GM23248 (cell line): ENCODE measurements at places on chromosomes 1 and 21.

DNA sequence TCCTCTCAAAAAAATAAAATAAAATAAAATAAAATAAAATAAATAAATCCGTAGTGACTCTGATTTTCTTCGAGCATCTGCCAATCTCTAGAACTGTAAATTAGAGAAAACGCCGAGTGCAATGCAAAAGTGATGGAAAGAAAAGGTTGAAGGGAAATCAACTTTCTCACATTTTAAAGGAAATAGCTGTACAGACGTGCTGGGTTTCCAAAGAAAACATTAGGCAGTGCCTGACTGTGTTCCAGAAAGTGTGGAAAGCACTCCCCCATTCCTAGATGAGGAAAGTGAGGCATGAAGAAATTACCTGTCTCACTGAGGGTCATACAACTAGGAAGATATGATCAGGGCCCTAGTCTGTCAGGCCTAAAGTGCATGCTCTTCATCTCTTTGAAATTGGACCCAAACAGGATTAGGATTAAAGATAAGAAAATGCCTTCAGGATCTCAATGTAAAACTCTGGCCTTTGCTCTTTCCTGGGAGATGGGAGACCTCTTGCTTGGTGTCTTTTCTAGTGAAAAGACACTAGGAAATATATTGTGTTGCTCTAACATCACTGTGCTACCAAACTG, 1.8 kb upstream of the PTPN14 start:
- DNase-seq: no peak

- DNase-seq: peak; percentile 64
Measured at GRCh38 chr1:65458730-65459396, 38.4 kb downstream of the LEPR start.

GRCh38 chr1:97351846-97352245, 569.0 kb downstream of the DPYD start:
- no peak for DNase-seq

DNA sequence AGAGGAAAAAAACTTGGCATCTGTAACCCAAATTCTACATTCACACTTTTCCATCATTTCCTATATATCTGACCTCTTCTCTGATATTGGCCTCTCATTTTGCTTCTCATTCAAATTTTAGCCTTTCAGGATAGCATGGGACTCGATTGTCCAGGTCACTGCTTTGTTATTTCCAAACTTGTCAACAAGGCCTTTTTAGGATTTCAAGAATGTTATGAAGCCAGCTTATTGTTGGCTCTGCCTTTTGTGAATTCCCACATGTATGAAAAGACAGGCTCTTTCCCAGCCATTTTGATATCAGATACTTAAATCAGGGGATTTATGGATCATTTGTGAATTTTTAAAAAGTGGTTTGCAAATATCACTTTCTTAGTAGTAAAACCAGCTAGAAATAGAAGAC, 663.5 kb downstream of the NCAM2 start:
- no peak for DNase-seq

- no peak for DNase-seq
Measured at GRCh38 chr1:39877231-39877778, 6.0 kb downstream of the TRIT1 start.

- peak; percentile 44 for DNase-seq
Measured at GRCh38 chr21:41166884-41167283, 1.1 kb upstream of the BACE2 start.

- DNase-seq: peak; percentile 91
Measured at GRCh38 chr1:10730985-10731384, 65.5 kb downstream of the CASZ1 start.

DNA sequence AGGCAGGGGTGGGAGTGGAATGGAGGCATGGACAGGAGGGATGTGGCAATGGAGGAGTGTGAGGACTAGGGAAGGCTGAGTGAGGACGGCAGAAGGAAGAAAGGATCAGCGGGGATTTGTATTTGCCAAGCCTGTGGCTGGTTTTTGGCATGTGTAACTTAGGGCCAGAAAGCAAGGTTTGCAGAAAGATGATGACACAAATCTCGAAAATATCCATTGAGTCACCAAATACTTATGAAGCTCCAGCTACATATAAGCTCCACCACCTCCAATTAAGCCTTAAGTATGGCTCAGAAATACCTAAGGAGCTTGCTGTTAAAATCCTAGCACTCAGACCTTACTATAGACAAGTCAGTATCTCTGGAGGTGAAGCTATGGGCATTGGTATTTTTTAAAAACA, 90.1 kb downstream of the OMA1 start:
- peak; percentile 77 for DNase-seq

GRCh38 chr1:228988664-228989063, 253.4 kb downstream of the RHOU start:
- peak; percentile 8 for DNase-seq

- DNase-seq: no peak
Measured at GRCh38 chr1:236951672-236952071, 52.6 kb downstream of the MT1HL1 start.

- DNase-seq: peak; percentile 78
Measured at GRCh38 chr1:27572679-27573426, 31.1 kb downstream of the AHDC1 start.

DNA sequence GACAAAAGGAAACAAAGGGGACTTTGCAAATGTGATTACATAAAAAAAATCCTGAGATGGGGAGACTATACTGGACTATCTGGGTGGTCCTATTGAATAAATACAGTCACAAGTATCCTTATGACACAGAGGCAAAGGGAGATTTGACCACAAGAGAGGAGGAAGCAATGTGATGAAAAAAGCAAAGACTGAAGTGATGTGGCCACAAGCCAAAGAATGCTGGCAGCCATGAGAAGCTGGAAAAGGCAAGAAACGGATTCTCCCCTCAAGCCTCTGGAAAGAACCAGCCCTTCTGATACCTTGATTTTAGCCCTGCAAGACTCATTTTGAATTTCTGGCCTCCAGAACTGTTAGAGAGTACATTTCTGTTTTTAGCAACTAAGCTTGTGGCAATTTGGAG, 36.4 kb downstream of the OLFML2B start:
- no peak for DNase-seq

GRCh38 chr1:39540504-39541031, 36.0 kb downstream of the PABPC4 start:
- peak; percentile 29 for DNase-seq

GRCh38 chr1:89719502-89720306, 86.8 kb downstream of the LRRC8C start:
- DNase-seq: peak; percentile 43

DNA sequence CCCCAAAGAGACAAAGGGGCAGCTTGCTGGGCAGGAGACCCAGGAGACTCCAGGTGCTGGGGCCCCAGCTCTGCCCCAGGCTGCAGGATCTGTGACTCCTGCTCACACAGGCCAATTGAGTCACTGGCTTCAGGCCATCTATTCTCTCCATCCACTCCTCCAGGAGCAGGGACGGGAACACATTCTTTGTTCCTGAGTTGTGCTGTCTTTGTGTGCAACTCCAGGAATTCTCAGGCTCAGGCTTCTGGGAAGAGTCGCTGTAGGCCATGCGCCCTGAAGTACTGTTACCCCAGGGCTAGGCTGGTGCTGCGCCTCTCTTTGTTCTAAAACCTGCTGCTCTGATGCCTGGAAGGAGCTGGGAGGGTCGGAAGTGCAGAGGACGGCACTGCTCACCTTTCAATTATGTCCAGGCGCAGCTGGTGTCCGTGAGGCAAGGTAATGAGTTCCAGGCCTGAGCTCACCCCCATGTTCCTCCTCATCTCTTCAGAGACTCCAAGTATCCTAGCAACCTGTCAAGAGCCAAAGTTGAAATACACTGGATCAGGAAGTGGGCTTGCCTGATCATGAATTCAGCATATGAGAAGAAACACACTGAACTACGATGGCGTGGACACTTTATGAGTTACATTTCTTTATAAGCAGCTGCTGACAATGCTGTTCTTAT, 105.9 kb downstream of the BCAR3 start:
- DNase-seq: no peak

DNA sequence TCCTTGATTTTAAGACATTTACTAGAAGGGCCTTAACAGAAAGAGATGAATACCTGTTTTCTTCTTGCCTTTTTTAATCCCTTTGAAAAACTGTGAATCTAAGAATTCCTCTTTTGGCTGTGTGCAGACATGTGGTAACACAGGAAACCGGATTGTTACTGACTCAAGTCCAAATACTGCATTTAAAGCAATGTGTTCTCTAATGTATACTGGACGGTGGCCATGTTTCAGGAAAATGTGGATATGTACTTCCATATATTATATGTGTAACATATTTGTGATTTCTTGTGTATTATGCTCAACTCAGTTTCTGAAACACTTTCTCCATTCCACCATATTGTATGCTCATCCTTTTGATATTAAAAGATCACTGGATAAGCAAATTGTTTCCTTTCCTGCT, 185.1 kb downstream of the LRRC7 start:
- DNase-seq: no peak

DNA sequence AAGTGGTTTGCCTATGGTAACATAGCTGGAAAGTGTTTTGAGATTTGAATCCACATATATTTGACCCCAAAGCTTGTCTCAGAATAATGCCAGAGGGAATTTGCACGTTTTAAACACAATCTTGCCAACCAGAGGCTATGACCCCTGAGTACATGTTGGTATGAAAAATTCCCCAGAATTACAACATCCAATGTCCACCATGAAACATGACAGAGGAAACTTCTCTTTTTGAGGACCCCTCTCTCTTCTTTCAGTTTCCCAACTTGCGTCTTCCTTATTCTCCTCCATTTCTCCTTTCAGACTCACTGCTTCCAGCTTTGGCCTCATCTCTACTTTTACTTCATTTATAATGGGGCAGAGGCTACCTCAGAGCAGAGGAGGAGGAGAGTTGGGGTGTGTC, 5.5 kb upstream of the KCNJ9 start:
- no peak for DNase-seq

- no peak for DNase-seq
Measured at GRCh38 chr1:150271291-150271959, 1.2 kb upstream of the C1orf54 start.

DNA sequence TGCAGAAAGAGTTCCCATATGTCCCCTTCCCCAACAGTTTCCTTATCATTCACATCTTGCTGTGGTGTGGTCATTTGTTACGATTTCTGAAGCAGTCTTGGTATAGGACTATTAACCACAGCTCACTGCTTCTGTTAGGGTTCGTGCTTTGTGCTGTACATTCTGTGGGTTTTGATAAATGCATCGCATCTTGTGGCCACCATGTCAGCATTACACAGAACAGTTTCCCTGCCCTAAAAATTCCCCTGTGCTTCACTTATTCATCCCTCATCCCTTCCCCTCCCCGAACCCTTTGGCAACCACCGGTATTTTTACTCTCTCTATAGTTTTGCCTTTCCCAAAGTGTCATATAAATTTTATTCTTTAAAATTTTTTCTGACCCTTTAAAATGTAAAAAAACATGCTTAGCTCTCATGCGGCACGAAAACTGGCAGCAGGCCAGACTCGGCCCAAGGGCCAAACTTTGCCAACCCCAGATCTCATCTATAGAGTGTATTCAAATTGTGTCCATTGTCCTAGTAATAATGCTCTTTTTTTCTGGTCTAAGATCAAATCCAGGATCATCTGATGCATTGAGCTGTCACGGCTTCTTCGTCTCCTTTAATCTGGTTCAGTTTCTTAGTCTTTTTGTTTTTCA, 78.2 kb downstream of the SIM2 start:
- DNase-seq: no peak

GRCh38 chr1:107276247-107276646, 135.4 kb downstream of the NTNG1 start:
- DNase-seq: no peak

DNA sequence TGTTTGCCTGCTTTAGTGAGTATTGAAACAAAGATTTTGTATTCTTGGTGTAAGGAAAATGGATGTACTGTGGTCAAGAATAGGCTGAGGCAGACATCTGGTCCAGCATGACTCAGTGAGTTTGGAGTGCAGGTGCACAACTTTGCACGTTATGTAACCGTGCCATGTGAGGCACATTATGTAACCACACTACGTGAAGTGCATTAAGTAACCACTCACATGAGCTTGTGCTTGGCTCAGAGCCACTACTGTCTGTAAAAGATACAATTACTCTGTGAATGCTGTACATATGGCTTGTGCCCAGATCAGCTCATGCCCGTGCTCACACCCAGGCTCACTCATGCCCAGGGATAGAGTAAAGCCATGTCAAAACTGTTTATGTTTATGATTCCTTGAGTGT, 216.8 kb downstream of the CTH start:
- peak; percentile 1 for DNase-seq

GRCh38 chr1:97307151-97307550, 585.6 kb downstream of the PTBP2 start:
- peak; percentile 8 for DNase-seq

GRCh38 chr1:223776075-223776814, 63.9 kb downstream of the CAPN2 start:
- peak; percentile 86 for DNase-seq

- DNase-seq: no peak
Measured at GRCh38 chr1:222106377-222106776, 364.5 kb upstream of the DUSP10 start.

GRCh38 chr1:106924360-106924759, 132.1 kb upstream of the PRMT6 start:
- peak; percentile 39 for DNase-seq

GRCh38 chr1:113686891-113687618, 72.2 kb downstream of the PHTF1 start:
- peak; percentile 55 for DNase-seq

- DNase-seq: no peak
Measured at GRCh38 chr1:44849575-44850132, 6.6 kb upstream of the PTCH2 start.

DNA sequence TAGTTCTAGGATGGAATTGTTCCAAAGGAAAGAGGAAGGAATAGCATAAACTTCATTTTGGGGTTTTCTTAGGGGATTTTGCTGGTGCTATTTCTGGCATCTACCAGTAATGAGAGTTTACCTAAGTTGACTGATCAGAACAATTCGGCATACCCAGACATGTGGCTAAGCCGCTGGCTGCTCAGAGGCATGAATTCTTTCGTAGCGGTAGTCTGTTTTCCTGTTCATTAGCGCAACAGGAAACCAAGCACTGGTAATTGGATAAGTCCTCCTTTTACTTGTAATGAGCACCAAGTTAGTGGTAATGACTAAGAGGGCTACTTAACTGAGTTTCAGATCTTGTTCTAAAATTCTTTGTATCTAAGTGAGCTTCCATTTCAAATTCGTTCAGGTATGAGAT, 38.6 kb downstream of the C21orf91 start:
- DNase-seq: no peak

DNA sequence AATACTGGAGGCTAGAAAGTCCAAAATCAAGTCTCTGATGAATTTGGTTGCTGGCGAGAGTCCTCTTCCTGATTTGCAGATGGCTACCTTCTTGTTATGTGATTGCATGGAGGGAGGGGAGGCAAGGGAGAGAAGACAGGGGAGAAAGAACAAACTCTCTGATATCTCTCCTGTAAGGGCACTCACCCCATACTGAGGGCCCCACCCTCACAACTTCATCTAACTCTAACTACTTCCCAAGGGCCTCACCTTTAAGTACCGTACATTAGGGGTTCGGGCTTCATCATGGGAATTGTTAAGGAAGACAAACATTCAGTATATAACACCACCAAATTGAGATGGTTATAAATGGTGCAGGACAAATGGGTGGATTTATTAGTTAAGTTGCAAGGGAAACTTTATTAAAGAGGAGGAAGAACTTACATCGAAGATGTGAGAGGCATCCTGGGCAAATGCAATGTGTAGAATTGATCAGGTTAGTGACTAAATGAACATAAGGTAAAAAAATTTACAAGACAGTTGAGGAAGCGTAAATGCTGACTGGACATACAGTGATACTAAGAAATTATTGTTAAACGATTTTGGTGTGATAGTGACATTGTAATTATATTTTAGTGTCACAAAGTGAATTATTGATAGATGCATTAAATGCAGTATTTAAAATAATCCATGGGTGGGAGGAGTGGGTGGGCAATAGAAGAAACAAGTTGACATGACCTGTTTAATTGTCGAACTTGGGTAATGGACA, 10.6 kb downstream of the OR2B11 start:
- no peak for DNase-seq

GRCh38 chr1:65163201-65163805, 15.3 kb downstream of the AK4 start:
- DNase-seq: peak; percentile 43
